ENCODE measurements at places on chromosomes 5 and 9. TPM values are rescaled to one million over a fixed set of nuclear protein-coding genes. Genes with fewer than 3 reads are reported as not detected.

Gene AFF4
- 10.4 TPM for polyA plus RNA-seq

Gene HINT1
- polyA plus RNA-seq: 130 TPM

Gene ASPN
- polyA plus RNA-seq: 1.1 TPM

Gene IPPK
- 18.7 TPM for polyA plus RNA-seq

Data from esophagus (tissue), 2 donors.